ENCODE measurements at places on chromosomes 4 and X.

GRCh38 chrX:132001127-132001526, 22.0 kb upstream of the STK26 start:
- no peak for DNase-seq

DNA sequence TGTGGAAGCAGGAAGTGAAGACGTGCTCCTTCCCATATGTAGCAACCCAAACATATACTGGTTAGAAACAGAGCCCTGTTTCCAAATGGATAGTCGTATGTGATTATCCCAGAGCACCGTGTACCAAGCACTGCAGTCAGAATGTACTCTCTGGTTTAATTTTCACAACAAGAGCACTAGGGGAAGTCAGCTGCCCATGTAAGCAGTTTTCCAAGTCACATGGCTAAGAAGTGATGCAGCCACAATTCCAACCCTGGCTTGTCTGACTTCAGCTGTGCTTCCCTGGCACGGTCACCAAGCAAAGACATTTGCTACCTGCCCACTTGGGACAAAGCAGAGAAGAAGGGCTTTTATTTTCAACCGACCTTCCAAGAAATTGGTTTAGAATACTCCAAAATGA, 28.2 kb upstream of the CEP135 start:
- DNase-seq: no peak

GRCh38 chr4:16450031-16450430, 223.8 kb upstream of the TAPT1 start:
- DNase-seq: no peak

- DNase-seq: no peak
These were observed 27.3 kb downstream of the BBS12 start for GRCh38 chr4:122759639-122760310.

DNA sequence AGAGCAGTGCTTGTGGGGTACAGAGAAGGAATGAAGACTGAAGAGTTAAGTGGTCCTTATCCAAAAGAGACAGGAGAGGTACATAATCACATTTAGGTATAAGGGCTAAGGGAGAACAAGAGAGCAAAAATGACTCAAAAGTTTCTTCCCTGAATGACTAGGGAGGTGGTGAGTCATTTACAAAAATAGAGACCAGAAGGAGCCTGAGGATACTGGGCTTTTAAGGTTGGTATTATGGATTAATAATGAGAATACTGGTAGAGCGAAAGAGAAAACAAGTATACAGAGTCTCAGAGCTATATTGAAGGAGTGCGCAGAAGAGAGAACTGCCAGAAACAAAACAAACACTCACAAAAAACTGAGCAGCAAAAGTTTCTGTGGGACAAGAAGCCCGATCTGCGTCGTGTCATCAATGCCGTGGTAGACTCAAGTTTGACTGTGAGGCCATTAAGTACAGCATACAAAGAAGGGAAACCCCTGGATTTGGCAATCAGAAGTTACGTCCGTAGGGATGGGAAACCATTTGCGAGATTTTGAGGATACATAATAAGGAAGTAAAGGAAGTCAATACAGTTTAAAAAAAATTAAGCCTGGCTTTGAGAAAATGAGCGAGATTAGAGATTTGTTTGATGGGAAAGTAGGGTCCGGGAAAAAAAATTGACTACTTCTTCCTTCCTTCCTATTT, 129.1 kb upstream of the STIM2 start:
- no peak for DNase-seq

All from activated CD4-positive, alpha-beta T cell treated with anti-CD3 and anti-CD28 coated beads, Interleukin-2, amount 50 U/mL, for 24 hours (primary cell).